ENCODE measurements at places on chromosomes 11 and 22. TPM values are rescaled to one million over a fixed set of nuclear protein-coding genes. Genes with fewer than 3 reads are reported as not detected.

The RASD2 gene
- 0.14 TPM for total RNA-seq

The VSIG10L2 gene
- not detected for total RNA-seq

The OPCML gene
- total RNA-seq, result not detected

The MISFA gene
- 0.96 TPM for total RNA-seq

The ZNF214 gene
- not detected for total RNA-seq

The NAP1L4 gene
- 201 TPM for total RNA-seq

The ARHGAP8 gene
- total RNA-seq, result 0.53 TPM

The OR6A2 gene
- not detected for total RNA-seq

The DBX1 gene
- total RNA-seq, result not detected

The PRR33 gene
- total RNA-seq, result not detected

The ABCG4 gene
- not detected for total RNA-seq

The KIF18A gene
- total RNA-seq, result 2.9 TPM

The APOL4 gene
- 0.27 TPM for total RNA-seq

The CD3D gene
- total RNA-seq, result 427 TPM

The DYNC2H1 gene
- 0.98 TPM for total RNA-seq

The TRIM6 gene
- total RNA-seq, result 0.14 TPM

The PAX6 gene
- not detected for total RNA-seq

The TNNI2 gene
- total RNA-seq, result not detected

The LPXN gene
- 102 TPM for total RNA-seq

The NCF4 gene
- 2.3 TPM for total RNA-seq

The APOA4 gene
- not detected for total RNA-seq

The MS4A6E gene
- not detected for total RNA-seq

The SYT8 gene
- total RNA-seq, result not detected

The CRYBA4 gene
- not detected for total RNA-seq

The CASP12 gene
- total RNA-seq, result 0.23 TPM

The OR5L2 gene
- not detected for total RNA-seq

The WNT11 gene
- 0.26 TPM for total RNA-seq

The GLYAT gene
- not detected for total RNA-seq

The BACE1-AS gene
- total RNA-seq, result 3.3 TPM

The MRGPRG gene
- total RNA-seq, result not detected

The OR8G5 gene
- total RNA-seq, result not detected

The POU2AF1 gene
- 7.5 TPM for total RNA-seq

The IRAG1 gene
- 0.08 TPM for total RNA-seq

The TBC1D10A gene
- total RNA-seq, result 12.6 TPM

The APOL3 gene
- total RNA-seq, result 17.7 TPM

The CHRNA10 gene
- 1.1 TPM for total RNA-seq

The C11orf86 gene
- not detected for total RNA-seq
